Renal pelvis (tissue), 12 donors: ENCODE measurements at places on chromosomes 5 and 9. TPM values are rescaled to one million over a fixed set of nuclear protein-coding genes. Genes with fewer than 3 reads are reported as not detected.

The PALM2AKAP2 gene
- 9.6 TPM for polyA plus RNA-seq

The BAAT gene
- 0.42 TPM for polyA plus RNA-seq

GRCh38 chr5:164799391-164799790 is 1294.0 kb downstream of the MAT2B start:
- no peak for DNase-seq

The ARHGEF39 gene
- polyA plus RNA-seq = 12.9 TPM

DNA sequence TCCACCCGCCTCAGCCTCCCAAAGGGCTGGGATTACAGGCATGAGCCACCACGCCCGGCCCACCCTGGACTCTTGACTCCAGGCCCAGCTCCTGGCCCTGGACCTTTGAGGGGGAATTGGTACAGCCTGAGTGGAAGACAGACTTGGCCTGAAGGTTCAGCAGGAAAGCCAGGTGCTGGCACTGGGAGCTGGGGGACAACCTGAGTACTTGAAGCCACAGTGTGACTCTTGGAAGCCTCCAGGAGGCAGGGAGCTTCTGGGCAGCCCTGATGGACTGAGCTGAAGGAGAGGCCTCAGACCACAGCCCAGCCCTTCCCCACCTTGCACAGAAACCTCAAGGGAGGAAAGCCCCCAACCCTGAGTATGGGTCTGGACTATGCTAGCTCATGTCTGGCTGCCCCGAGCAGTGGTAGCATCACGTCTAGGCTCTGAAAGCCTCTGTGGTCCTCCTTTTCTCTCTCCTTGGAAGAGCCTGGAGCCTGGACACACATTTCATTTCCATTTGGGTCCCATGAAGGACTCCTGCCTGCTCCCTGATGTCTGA is 54.1 kb downstream of the RASGEF1C start:
- DNase-seq = no peak
